ENCODE measurements at places on chromosomes 11 and 22. TPM values are rescaled to one million over a fixed set of nuclear protein-coding genes. Genes with fewer than 3 reads are reported as not detected.

- DNase-seq = no peak
- H3K36me3 ChIP-seq = no peaks in the 10 kb centered on the region
- peaks cover 15% of the 10 kb centered on the region for H3K27me3 ChIP-seq
Observed at GRCh38 chr11:76794371-76795289, 11.5 kb downstream of the TSKU start.

- no peak overlapping the region for H3K4me3 ChIP-seq
- no peak for DNase-seq
- peaks cover 14% of the 10 kb centered on the region for H3K27me3 ChIP-seq
- no peaks in the 10 kb centered on the region for H3K36me3 ChIP-seq
- no peak overlapping the region for H3K27ac ChIP-seq
Observed at GRCh38 chr11:125270106-125270505, 105.6 kb downstream of the PKNOX2 start.

- H3K4me3 ChIP-seq = no peak overlapping the region
- no peak for DNase-seq
- peaks cover 95% of the 10 kb centered on the region for H3K4me1 ChIP-seq
- peaks cover 14% of the 10 kb centered on the region for H3K36me3 ChIP-seq
- no peaks in the 10 kb centered on the region for H3K27me3 ChIP-seq
Observed at GRCh38 chr11:67411785-67412152, 3.7 kb upstream of the CARNS1 start.

DNA sequence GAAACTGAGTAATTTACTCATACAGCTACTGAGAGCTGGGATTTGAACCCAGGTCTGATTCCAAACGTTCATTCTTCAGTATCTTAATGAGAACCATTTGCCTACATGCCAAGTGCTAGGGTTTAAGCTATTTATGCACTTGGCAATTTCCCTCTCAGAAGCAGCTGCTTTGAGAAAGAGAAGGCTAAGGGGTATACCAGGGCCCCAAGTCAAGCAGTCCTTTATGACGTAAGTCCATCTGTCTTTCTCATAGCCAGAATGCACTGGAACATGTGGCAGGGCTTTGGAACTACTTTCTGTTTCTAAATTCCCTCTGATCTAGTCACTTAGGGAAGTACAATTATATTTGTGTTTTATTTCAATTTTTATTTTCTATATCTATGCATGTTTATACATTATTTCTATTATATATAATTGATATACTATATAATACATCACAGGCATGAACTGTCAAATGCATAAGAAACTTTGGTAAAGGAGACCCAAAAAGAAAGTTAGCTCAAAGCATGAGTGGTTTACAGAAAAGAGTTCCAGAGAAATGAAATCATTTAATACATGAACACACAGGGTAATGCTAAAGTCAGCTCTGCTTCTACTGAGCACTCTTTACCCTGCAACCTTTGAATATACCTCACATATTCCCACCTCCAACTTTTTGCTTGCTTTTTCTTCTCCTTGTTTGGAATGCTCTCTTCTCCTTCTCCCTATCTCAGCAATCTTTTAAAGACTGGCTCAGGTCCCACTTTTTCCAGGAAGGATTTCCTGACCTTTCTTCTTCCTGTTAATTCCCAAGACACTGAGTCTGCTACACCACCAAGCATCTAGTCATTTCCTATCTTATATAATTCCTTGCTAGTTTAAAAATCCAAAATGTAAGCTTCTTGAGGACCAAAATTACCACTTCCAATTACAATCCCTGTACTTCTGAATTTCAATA is 80.5 kb upstream of the GDPD4 start:
- no peaks in the 10 kb centered on the region for H3K27me3 ChIP-seq
- no peak for DNase-seq

- H3K27me3 ChIP-seq = no peaks in the 10 kb centered on the region
- peaks cover 6% of the 10 kb centered on the region for H3K36me3 ChIP-seq
- no peak for DNase-seq
- H3K4me3 ChIP-seq = no peak overlapping the region
- no peak overlapping the region for H3K27ac ChIP-seq
Observed at GRCh38 chr11:9808943-9809342, 145.1 kb downstream of the SWAP70 start.

- no peaks in the 10 kb centered on the region for H3K27me3 ChIP-seq
- no peak overlapping the region for H3K4me3 ChIP-seq
Observed at GRCh38 chr11:18364495-18365073, 29.8 kb upstream of the LDHA start.

PHLDA2 gene
- total RNA-seq = 0.14 TPM

PRG3 gene
- total RNA-seq = 83.9 TPM
